Upper lobe of left lung (tissue), 6 donors: ENCODE measurements at places on chromosomes 2 and 18. TPM values are rescaled to one million over a fixed set of nuclear protein-coding genes. Genes with fewer than 3 reads are reported as not detected.
A peak's percentile ranks its signal among the peaks of the same experiment; 100 is the strongest.

- no peaks in the 10 kb centered on the region for H3K36me3 ChIP-seq
- no peak for DNase-seq
- no peaks in the 10 kb centered on the region for H3K27me3 ChIP-seq
- peaks cover 12% of the 10 kb centered on the region for H3K4me1 ChIP-seq
Observed at GRCh38 chr2:97969081-97970067, 26.4 kb downstream of the TMEM131 start.

DNA sequence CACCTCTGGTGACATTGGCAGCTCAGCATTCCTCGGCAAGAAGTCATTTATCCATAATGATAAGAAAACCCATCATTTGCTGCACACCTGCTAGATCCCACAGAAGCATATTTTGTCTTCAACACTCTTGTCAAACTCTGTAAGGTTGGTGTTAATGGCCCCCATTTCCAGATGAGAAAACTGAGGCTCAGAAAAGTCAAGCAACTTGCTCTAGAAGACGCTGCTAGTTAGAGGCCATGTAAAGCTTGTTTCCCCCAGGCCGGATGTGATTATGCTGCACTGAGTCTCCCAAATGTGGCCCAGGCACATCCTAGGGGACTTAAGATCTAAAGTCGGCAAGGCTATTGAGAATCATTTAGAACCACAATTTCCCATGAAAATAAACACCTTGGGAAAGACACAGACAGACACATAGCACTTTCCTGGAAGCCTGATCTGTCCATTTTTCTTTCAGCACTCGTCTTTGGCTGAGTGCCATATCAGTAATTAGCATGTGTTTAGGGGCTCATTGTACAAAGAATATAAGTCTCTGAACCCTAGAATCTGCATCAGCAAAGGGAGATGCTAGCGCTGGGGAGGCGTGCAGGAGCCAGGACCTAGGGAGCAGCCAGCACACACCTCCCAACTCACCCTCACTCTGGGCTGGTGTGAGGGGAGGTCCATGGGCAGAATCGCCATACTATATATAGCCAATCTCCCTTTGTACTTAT lies 39.3 kb downstream of the C1QL2 start:
- no peak overlapping the region for H3K4me3 ChIP-seq
- no peak overlapping the region for H3K27ac ChIP-seq
- H3K36me3 ChIP-seq = no peaks in the 10 kb centered on the region
- no peaks in the 10 kb centered on the region for H3K27me3 ChIP-seq
- H3K4me1 ChIP-seq = no peaks in the 10 kb centered on the region

- H3K36me3 ChIP-seq = no peaks in the 10 kb centered on the region
- peak overlapping the region; percentile 3 for H3K4me3 ChIP-seq
- peaks cover 8% of the 10 kb centered on the region for H3K4me1 ChIP-seq
- no peaks in the 10 kb centered on the region for H3K27me3 ChIP-seq
- H3K27ac ChIP-seq = peak overlapping the region; percentile 69
Observed at GRCh38 chr2:120669121-120669952, 66.3 kb upstream of the GLI2 start.

GRCh38 chr2:189601043-189601442 lies 20.5 kb upstream of the SLC40A1 start:
- H3K4me1 ChIP-seq = peaks cover 6% of the 10 kb centered on the region
- no peaks in the 10 kb centered on the region for H3K27me3 ChIP-seq
- H3K4me3 ChIP-seq = no peak overlapping the region

MYO5B gene
- total RNA-seq = 35.5 TPM

CABYR gene
- total RNA-seq = 0.51 TPM

IL36RN gene
- total RNA-seq = not detected
